ENCODE measurements at places on chromosomes 6 and 20.

GRCh38 chr6:139988685-139989084, 614.2 kb upstream of the CITED2 start:
- no peak for DNase-seq

DNA sequence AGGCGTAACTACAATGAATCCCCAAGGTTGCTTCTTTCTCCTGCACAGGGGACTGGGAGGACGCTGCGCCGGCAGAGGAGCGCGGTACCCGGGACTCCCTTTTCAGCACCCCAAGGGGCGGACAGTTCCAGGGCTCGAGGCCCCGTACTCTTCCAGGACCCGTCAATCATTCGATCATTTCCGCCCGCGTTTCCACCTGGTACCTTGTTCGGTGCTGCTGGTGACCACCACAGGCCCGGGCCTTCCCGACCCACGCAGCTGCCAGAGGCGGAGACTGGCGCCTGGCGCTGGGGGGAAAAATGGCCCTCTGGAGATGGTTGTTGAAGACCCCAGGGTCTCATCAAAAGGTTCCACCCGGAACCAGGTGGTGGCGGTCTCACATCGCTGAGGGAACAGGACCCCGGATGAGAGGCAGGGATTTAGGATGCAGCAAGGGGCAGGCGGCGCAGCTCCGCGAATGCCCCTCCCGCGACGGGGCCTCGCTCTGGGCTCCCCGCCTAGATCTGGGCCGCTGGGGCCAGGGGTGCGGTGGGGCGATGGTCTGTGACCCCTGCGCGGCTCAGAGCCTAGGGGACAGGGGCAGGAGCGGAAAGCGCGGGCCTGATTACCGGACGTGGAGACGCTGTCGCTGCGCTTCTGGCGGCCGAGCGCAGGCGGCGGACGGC, 744 bp downstream of the VSX1 start:
- no peak for DNase-seq

DNA sequence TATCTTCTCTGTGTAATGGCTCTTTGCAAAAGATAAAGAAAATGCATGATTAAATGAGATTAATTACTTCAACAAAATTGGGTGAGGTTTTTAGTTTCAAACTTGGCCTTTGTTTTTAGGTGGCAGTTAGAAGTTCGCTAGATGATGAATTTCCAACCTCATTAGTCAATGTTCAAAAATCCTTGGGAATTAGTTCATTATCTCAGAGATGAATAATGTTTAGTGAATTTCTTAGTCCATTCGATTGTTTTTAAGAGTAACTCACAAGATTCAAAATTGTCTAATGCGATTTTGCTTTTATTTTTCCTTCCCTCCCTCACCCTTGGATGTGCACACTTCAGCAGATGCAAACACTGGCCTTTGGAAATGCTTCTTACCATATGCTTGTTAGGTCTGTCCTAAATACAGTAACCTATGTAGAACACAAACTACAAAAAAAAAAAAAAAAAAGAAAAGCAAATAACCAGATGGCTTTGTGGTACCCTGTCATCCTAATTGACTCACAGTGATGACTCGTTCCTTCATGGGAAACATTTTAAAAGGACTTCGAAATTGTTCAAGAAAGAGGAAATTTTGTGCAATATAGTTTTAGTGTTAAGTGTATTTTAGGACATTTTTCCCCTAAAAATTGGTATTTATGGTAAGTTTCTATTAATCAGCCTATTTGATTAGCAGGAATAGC, 66.7 kb downstream of the FAM229B start:
- DNase-seq, result no peak

DNA sequence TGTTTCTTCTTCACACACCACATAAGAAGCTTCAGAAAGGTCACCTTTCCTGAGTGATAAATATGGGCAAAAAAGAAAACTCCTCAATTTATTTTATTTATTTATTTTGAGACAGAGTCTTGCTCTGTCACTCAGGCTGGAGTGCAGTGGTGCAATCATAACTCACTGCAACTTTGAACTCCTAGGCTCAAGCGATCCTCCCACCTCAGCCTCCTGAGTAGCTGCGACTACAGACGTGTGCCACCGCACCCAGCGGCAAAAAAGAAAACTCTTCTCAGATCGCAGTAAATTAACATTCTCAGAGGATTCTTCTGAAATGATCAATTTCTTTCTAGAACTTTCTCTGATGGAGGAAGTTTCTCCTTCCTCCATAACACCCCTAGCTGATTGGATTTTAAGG, 111.2 kb downstream of the TRERF1 start:
- DNase-seq, result no peak

DNA sequence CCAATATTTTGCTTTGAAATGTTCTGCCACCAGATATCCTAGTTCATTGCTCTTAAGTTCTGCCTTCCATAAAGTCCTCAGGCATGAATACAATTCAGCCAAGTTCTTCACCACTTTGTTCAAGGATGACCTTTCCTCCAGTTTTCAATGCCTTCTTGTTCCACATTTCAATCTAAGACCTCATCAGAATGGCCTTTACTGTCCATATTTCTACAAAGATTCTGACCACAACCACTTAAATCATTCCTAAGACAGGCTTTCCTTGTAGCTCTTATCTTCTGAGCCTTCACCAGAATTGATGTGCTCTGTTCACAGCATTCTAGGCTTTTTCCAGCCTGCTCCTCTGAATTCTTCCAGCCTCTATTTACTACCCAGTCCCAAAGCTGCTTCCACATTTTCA, 319.0 kb downstream of the HACE1 start:
- no peak for DNase-seq

DNA sequence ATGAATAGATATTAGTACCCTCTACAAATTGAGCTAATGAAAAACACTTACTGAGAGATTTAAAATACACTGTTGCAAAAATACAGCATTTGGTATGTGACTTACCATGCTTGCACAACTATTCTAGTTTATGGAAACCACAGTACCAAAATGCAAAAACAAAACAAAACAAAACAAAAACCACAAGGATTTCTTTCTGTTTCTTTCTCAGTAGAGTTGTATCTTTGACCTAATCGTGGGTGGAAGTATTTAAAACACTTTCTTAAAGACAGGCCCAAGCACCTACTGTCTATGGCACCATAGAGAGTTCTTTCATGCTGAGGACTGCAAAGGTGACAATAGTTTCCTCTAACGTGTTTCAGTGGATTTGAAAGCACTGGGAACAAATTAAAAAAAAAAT, 95.3 kb upstream of the C6orf118 start:
- no peak for DNase-seq

- no peak for DNase-seq
These were observed 28.1 kb downstream of the NRSN1 start for GRCh38 chr6:24154121-24154520.

DNA sequence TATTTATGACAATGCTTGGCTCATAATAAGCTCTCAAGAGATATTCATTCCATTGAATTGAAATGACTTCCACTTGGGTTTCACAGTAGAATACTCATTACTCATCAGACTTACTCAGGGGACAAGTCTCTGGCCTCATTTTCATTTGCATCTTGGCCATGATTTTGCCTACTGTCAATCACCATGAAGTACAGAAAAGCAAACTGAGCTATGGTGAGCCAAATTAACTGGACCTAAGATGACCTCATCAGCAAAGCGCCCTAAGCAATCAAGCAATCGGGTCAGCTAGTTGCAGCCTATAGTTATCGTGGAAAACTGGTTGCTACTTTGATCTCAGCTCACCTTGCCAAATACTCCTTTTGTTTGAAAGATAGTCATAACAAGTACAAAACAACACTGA, 494.7 kb upstream of the SLC35B3 start:
- no peak for DNase-seq

- DNase-seq, result no peak
These were observed 35.0 kb upstream of the ENTPD6 start for GRCh38 chr20:25160467-25160866.

DNA sequence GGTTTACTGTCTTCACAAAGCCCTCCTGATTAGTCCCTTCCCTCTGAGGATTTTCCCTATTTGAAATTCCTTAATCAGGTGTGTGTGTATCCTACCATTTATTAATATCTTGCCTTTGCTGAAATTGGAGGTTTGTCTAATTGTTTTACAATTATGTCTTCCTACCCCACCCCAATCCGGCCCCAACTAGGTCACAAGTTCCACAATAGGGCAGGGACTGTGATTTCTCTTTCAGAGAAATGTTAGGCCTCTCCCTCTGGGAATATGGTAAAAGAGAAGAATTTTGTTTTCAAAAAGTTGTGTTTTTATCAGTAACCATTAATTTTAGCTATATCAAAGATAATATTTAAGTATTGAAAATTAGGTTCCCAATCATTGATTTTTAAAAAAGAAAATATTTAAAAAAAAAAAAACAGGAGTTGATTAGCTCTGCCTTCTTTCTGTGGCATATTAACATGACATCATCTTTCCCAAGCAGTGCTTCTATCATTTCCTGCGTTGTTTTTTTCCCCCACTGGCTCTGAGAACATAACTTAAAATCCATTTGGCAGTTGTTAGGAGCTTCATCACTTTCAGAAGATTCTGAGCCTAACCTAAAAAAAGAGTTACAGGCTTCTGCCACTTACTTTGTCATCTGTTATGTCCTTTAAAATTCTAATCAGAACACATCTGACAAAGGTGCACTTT, 36.1 kb downstream of the BLOC1S5 start:
- no peak for DNase-seq

GRCh38 chr6:157825243-157825904, 2.3 kb downstream of the SNX9 start:
- no peak for DNase-seq
